ENCODE measurements at places on chromosomes 6 and 20.

DNA sequence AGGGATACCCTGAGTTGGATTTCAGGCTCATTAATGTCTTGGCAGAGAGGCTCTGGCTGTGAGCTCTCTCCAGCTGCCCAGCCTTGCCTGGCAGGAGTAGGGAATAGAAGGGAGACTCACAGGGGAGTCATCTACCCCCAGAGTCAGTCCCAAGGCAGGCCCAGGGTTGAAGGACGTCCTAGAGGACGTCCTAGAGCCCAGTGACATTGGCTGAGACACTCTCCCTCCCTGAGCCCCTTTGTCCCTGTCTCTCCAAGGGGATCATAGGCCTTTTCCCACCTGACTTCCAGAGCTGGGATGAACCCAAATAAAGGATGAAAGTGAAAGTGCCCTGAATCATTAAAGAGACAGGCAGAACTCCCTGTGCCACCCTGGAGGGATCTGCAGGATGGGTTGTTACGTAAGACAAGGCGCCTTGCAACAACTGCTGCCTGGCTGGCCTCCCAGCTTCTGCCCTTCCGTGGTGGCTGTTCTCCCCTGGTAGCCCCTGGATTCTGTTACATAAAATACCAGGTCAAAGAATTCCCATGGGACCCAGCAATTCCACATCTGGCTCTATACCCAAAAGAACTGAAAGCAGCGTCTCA is 53.6 kb upstream of the SIRPA start:
- H3K27ac ChIP-seq, result no peak overlapping the region
- H3K4me3 ChIP-seq, result no peak overlapping the region
- H3K27me3 ChIP-seq, result peaks cover 13% of the 10 kb centered on the region
- no peaks in the 10 kb centered on the region for H3K36me3 ChIP-seq
- no peaks in the 10 kb centered on the region for H3K4me1 ChIP-seq
- DNase-seq, result no peak

- no peaks in the 10 kb centered on the region for H3K4me1 ChIP-seq
- no peak overlapping the region for H3K4me3 ChIP-seq
- no peaks in the 10 kb centered on the region for H3K36me3 ChIP-seq
- DNase-seq, result no peak
- H3K27me3 ChIP-seq, result peaks cover 53% of the 10 kb centered on the region
- no peak overlapping the region for H3K27ac ChIP-seq
Measured at GRCh38 chr20:45339799-45340198, 8.4 kb downstream of the SDC4 start.

GRCh38 chr6:87171938-87172633 is 16.7 kb downstream of the ZNF292 start:
- H3K27me3 ChIP-seq, result no peaks in the 10 kb centered on the region
- DNase-seq, result no peak
- no peak overlapping the region for H3K4me3 ChIP-seq
- peaks cover 28% of the 10 kb centered on the region for H3K36me3 ChIP-seq
- H3K4me1 ChIP-seq, result peaks cover under 1% of the 10 kb centered on the region
- no peak overlapping the region for H3K27ac ChIP-seq

- no peaks in the 10 kb centered on the region for H3K36me3 ChIP-seq
- H3K4me1 ChIP-seq, result no peaks in the 10 kb centered on the region
- no peak for DNase-seq
Measured at GRCh38 chr20:57267158-57267821, 849 bp upstream of the BMP7 start.

GRCh38 chr6:140436023-140436811 is 1061.8 kb upstream of the CITED2 start:
- no peaks in the 10 kb centered on the region for H3K4me1 ChIP-seq
- no peaks in the 10 kb centered on the region for H3K27me3 ChIP-seq
- DNase-seq, result no peak
- no peaks in the 10 kb centered on the region for H3K36me3 ChIP-seq
- H3K4me3 ChIP-seq, result no peak overlapping the region

GRCh38 chr6:34475238-34475682 is 9.4 kb downstream of the PACSIN1 start:
- no peak overlapping the region for H3K27ac ChIP-seq
- no peak overlapping the region for H3K4me3 ChIP-seq
- no peaks in the 10 kb centered on the region for H3K4me1 ChIP-seq
- no peak for DNase-seq
- H3K36me3 ChIP-seq, result no peaks in the 10 kb centered on the region

DNA sequence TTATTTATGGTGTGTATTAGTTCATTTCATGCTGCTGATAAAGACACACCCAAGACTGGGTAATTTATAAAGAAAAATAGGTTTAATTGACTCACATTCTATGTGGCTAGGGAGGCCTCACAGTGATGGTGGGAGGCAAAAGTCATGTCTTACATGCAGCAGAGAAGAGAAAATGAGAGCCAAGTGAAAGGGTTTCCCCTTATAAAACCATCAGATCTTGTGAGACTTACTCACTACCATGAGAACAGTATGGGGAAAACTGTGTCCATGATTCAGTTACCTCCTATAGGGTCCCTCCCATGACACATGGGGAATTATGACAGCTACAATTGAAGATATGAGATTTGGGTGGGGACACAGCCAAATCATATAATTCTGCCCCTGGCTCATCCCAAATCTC is 150.0 kb upstream of the AHI1 start:
- H3K27ac ChIP-seq, result no peak overlapping the region
- no peak for DNase-seq
- no peaks in the 10 kb centered on the region for H3K4me1 ChIP-seq
- no peaks in the 10 kb centered on the region for H3K36me3 ChIP-seq
- no peaks in the 10 kb centered on the region for H3K27me3 ChIP-seq
- H3K4me3 ChIP-seq, result no peak overlapping the region

- H3K36me3 ChIP-seq, result no peaks in the 10 kb centered on the region
- no peaks in the 10 kb centered on the region for H3K4me1 ChIP-seq
- peaks cover 11% of the 10 kb centered on the region for H3K27me3 ChIP-seq
- H3K27ac ChIP-seq, result no peak overlapping the region
- DNase-seq, result no peak
Measured at GRCh38 chr6:7522873-7523272, 18.6 kb upstream of the DSP start.

- no peak overlapping the region for H3K4me3 ChIP-seq
- no peak overlapping the region for H3K27ac ChIP-seq
- no peaks in the 10 kb centered on the region for H3K36me3 ChIP-seq
- no peaks in the 10 kb centered on the region for H3K4me1 ChIP-seq
- no peak for DNase-seq
Measured at GRCh38 chr6:16311763-16312162, 73.4 kb downstream of the GMPR start.

GRCh38 chr6:4973982-4974745 is 29.7 kb downstream of the RPP40 start:
- H3K36me3 ChIP-seq, result no peaks in the 10 kb centered on the region
- no peak overlapping the region for H3K27ac ChIP-seq
- H3K4me1 ChIP-seq, result no peaks in the 10 kb centered on the region

DNA sequence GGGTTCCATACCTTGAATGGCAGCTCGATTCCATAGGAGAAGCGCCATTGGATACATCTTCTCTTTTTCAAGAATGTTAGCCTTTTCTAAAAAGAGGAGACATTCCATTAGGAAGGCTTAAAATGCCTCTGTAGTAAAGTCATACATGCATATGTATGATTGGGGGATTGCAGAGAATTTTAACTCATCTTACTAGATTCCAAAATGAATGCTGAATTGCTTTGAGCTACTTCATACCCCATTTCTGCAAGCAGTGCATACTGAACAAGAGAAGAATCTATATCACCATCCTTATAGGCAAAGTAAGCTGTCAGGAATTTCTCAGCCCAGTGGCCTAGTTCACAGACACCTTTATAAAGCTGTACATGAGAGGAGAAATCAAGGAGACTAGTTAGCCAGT is 80.3 kb downstream of the NDUFAF5 start:
- H3K4me3 ChIP-seq, result no peak overlapping the region
- peaks cover 13% of the 10 kb centered on the region for H3K27me3 ChIP-seq
- H3K27ac ChIP-seq, result no peak overlapping the region
- no peak for DNase-seq

- H3K27ac ChIP-seq, result no peak overlapping the region
- H3K4me3 ChIP-seq, result no peak overlapping the region
- no peaks in the 10 kb centered on the region for H3K36me3 ChIP-seq
- H3K27me3 ChIP-seq, result no peaks in the 10 kb centered on the region
Measured at GRCh38 chr6:17193106-17193775, 87.9 kb upstream of the RBM24 start.

GRCh38 chr6:1001655-1002349 is 308.9 kb upstream of the EXOC2 start:
- H3K27ac ChIP-seq, result no peak overlapping the region
- DNase-seq, result no peak
- no peaks in the 10 kb centered on the region for H3K4me1 ChIP-seq
- H3K4me3 ChIP-seq, result no peak overlapping the region

GRCh38 chr20:53033176-53033575 is 61.0 kb downstream of the TSHZ2 start:
- no peak overlapping the region for H3K27ac ChIP-seq
- no peak for DNase-seq
- H3K27me3 ChIP-seq, result peaks cover 3% of the 10 kb centered on the region
- H3K4me1 ChIP-seq, result no peaks in the 10 kb centered on the region
- H3K36me3 ChIP-seq, result no peaks in the 10 kb centered on the region

DNA sequence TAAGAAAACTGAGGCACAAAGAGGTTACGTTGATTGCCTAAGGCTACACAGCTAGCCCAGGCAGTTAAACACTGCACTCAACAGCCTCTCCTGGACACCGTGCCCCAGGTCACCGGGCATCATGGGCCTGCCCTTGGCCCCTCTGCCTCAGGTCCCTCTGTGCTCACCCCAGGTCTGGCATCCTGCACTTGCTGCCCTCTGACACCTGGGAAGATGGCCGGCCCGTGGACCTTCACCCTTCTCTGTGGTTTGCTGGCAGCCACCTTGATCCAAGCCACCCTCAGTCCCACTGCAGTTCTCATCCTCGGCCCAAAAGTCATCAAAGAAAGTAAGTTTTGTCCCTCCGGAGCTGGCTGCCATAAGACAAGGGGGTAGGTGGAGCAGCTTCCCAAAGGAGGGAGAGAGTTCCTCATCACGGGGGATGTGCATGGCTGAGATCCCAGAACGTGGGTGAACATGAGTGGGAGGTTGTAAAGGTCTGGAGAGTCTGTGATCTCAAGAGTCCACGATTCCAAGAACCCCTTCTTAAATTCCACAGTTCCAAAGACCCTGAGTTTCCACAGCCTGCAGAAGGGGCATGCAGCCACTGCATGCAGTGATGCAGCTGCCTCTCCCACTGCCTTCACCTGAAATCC is 3.0 kb downstream of the BPIFB1 start:
- no peak for DNase-seq
- peaks cover 43% of the 10 kb centered on the region for H3K27me3 ChIP-seq
- no peaks in the 10 kb centered on the region for H3K36me3 ChIP-seq
- H3K27ac ChIP-seq, result no peak overlapping the region

DNA sequence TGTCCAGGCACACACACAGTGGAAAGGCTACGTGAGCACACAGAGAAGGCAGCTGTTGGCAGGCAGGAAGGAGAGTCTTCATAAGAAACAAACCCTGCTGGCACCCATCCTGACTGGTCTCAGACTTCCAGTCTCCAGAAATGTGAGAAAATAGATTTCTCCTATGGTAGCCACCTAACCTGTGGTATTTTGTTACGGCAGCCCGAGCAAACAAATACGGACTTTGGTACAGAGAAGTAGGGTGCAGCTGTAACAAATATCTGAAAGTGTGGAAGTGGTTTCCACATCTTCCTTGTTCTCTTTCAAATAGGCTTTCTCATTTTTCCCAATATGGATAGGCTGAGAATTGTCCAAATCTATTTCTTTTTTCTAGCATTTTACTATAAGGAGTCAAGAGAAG is 94.6 kb downstream of the ADGB start:
- no peak for DNase-seq
- no peak overlapping the region for H3K4me3 ChIP-seq
- H3K27me3 ChIP-seq, result peaks cover 4% of the 10 kb centered on the region
- H3K27ac ChIP-seq, result no peak overlapping the region

DNA sequence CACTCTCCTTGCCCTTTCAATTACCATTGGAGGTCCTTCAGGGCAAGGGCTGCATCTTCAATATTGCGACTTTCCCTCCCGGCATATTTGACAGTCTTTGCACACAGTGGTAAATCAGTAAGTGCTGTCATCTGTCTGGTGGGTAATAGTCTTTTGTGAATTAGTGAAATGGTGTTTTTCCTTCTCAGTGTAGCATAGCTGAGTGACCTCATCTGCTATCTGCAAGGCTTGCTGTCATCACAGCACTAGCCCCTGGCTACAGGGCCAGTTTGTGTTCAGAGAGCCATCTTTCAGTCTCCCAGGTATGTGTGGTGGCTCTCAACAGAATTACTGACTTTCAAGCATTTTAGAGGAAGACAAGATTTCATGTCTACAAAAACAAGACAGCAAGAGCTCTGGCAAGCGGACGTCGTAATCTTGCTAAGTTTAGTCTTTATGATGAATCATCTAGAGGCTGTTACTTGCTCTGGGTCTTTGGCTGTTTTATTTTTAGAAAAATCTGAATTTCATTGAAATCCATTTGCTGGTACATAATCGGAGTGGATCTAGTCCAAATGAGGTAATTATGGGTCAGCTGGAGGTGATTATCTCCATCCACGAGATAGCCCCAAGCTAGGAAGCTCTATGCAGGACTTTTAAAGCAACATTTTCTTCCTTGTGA is 528.9 kb downstream of the EPM2A start:
- DNase-seq, result no peak
- no peaks in the 10 kb centered on the region for H3K36me3 ChIP-seq
- H3K4me3 ChIP-seq, result no peak overlapping the region
- peaks cover 9% of the 10 kb centered on the region for H3K27me3 ChIP-seq
- no peak overlapping the region for H3K27ac ChIP-seq

DNA sequence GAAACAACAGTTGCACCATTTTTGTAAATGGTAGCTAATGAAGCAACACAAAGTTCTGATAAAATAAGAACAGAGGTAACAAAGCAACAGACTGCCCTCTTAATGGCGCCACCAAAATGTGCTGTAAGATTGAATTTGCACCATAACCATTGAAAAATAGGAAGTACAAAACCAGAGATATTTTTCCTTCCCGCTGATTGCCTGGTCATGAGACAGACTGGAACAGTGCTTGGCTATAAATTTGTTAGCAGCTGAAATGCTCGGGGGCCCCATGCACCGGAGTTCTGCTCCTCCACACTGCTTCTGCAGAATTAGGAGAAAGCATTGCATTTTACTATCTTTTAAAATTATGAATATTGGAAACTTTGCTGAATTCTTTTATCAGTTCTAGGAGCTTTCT is 164.4 kb upstream of the QKI start:
- no peaks in the 10 kb centered on the region for H3K4me1 ChIP-seq
- DNase-seq, result no peak
- no peak overlapping the region for H3K27ac ChIP-seq
- no peak overlapping the region for H3K4me3 ChIP-seq

DNA sequence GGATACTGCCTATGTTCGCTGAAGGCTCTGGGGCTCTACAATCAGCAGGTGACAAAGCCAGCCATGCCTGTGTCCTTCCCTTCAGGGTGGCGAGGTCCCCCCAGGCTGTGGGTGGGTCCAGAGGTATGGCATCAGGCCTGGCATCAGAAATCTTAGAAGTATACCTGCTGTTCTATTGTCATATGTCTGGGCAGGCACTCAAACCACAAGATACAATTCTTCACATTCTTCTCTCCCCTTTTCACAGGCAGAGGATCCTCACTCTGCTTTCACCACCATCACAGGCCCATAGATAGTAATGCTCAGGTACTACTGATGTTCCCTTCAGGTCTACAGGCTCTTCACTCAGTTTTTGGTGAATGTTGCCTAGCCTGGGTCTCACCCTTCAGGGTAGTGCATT is 1180.0 kb upstream of the CITED2 start:
- no peaks in the 10 kb centered on the region for H3K27me3 ChIP-seq
- DNase-seq, result no peak
- no peaks in the 10 kb centered on the region for H3K4me1 ChIP-seq
- no peak overlapping the region for H3K27ac ChIP-seq

GRCh38 chr6:139030228-139030963 is 1.9 kb downstream of the ABRACL start:
- peak overlapping the region; percentile 53 for H3K4me3 ChIP-seq
- no peaks in the 10 kb centered on the region for H3K27me3 ChIP-seq
- H3K36me3 ChIP-seq, result peaks cover 16% of the 10 kb centered on the region
- DNase-seq, result peak; percentile 25

Measured in DND-41 (cell line).